T-cell (primary cell): ENCODE measurements at places on chromosomes 6 and 20. TPM values are rescaled to one million over a fixed set of nuclear protein-coding genes. Genes with fewer than 3 reads are reported as not detected.

PACRG gene
- total RNA-seq, result 0.20 TPM

- DNase-seq, result no peak
- no peaks in the 10 kb centered on the region for H3K36me3 ChIP-seq
- H3K27ac ChIP-seq, result no peak overlapping the region
- no peaks in the 10 kb centered on the region for H3K27me3 ChIP-seq
- no peak overlapping the region for H3K4me3 ChIP-seq
Measured at GRCh38 chr6:22929311-22929985, 360.1 kb downstream of the HDGFL1 start.

TP53TG5 gene
- total RNA-seq, result 0.16 TPM

DNA sequence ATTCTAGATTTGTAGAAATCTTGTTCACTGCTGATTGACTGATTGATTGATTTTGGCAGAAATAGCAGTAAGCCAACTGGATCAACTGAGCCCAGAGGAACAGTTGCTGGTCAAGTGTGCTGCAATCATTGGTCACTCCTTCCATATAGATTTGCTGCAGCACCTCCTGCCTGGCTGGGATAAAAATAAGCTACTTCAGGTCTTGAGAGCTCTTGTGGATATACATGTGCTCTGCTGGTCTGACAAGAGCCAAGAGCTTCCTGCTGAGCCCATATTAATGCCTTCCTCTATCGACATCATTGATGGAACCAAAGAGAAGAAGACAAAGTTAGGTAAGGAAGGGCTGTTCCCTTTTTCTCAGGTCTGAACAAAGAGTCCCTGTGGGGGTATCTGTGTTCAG is 31.2 kb downstream of the TREML1 start:
- H3K4me1 ChIP-seq, result no peaks in the 10 kb centered on the region
- no peaks in the 10 kb centered on the region for H3K27me3 ChIP-seq
- no peak overlapping the region for H3K27ac ChIP-seq

MYH7B gene
- total RNA-seq, result 0.48 TPM

DNA sequence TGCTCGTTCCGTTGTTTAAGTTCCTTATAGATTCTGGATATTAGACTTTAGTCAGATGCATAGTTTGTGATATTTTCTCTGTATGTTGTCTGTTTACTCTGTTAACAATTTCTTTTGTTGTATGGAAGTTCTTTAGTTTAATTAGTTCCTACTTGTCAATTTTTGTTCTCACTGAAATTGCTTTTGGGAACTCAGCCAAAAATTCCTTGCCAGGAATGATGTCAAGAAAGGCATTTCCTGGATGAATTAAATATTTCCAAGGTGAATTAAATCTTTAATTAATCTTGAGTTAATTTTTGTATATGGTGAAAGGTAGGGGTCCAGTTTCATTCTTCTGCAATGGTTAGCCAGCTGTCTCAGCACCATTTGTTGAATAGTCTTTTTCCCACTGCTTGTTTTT is 406.2 kb upstream of the NOX3 start:
- no peaks in the 10 kb centered on the region for H3K27me3 ChIP-seq
- H3K27ac ChIP-seq, result no peak overlapping the region
- no peak overlapping the region for H3K4me3 ChIP-seq
- no peaks in the 10 kb centered on the region for H3K4me1 ChIP-seq
- DNase-seq, result no peak

TSPO2 gene
- total RNA-seq, result not detected
